ENCODE measurements at places on chromosomes 2 and 18. TPM values are rescaled to one million over a fixed set of nuclear protein-coding genes. Genes with fewer than 3 reads are reported as not detected.

CD8A gene
- total RNA-seq: 2.0 TPM

ACADL gene
- 24.1 TPM for total RNA-seq

SAG gene
- total RNA-seq: not detected

KYNU gene
- 0.37 TPM for total RNA-seq
